ENCODE measurements at places on chromosomes 2 and 18.

GRCh38 chr2:53933329-53933728 lies 37.5 kb downstream of the PSME4 start:
- DNase-seq, result no peak

DNA sequence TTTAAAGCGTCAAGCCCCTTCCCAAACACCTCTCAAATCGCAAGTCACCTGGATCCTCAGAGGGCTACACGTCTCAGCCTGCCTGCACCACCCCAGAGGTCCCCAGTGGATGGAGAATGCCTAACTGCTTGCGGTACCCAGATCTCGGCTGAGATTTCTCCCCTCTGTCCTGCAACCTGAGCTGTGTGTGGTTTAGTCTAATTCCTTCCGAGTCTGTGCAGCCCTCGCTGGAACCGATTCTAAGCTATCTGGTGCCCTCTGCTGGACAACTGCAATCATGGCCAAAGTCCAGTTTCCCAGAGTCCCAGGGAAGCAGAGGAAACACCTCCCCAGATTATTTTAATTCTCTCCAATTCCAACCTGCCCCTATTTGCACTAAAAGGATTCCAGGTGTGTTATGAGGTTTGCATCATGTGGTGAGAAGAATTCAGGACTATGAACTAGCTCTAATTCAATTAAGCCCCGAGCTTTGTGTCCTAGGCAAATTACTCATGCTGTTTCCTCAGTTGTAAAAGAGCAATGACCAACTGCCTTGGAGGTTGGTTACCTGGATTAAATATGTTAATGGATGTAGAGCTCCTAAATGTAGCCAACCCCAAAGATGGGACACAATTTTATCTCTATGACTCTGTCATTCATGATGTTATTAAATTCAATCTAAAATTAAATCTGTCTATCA lies 276.1 kb upstream of the NCKAP5 start:
- DNase-seq, result peak; percentile 27

GRCh38 chr2:13110825-13111224 lies 394.1 kb downstream of the TRIB2 start:
- no peak for DNase-seq

DNA sequence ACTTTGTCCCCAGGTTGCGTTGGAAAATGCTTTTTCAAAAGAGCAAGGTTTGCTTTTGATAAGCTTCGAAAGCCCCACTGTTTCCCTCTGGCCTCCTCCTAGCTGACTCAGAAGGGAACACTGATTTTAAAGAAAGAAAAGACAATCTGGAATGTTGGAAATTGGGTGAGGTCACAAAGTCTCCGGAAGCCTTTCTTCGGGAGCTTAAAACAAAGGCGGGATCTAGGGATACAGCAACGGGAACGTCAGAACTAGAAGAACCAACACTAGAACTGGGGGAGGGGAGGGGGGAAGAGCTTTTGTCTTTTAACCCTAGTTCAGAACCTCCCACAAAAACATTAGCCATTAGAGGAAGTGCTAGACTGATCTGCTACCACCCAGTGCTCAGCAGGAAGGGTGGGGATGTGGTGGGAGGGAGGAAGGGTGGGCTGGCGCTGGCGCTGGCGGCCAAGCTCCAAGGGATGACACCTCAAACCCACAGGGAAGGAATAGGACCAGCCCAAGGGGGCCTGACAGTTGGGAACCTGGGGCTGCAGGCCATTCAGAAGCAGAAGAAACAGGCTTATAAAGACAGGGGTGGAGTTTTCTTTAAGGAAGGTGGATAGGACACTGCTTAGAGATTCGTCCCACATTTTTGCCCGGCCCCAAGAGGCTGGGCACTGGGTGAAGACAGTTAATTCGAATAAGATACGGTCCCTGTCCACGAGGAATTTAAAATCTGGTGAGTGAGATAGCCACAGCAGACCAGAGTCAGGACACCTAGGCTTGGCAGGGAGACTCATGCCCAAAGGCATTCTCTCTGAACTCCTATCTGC lies 1.7 kb downstream of the TMSB10 start:
- DNase-seq, result no peak

DNA sequence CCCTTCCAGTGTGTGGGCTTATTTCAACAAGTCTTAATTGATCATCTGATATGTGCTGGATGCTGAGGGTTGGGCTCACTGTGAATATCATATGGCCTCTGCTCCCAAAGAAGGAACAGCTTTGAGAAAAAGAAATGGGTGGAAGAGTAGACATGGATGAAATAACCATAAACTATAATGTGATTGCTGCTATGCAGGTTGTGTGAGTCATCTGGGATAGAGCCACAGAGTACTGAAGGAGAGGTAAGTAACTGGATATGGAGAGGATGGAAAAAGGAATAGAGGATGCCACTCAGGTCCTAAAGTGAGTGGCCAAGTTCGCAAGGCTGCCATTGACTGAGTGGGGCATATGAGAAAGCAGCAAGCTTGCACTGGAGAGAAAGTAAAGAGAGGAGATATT lies 8.7 kb upstream of the DSG2 start:
- no peak for DNase-seq

GRCh38 chr18:59990121-59990823 lies 90.5 kb downstream of the PMAIP1 start:
- DNase-seq, result no peak

DNA sequence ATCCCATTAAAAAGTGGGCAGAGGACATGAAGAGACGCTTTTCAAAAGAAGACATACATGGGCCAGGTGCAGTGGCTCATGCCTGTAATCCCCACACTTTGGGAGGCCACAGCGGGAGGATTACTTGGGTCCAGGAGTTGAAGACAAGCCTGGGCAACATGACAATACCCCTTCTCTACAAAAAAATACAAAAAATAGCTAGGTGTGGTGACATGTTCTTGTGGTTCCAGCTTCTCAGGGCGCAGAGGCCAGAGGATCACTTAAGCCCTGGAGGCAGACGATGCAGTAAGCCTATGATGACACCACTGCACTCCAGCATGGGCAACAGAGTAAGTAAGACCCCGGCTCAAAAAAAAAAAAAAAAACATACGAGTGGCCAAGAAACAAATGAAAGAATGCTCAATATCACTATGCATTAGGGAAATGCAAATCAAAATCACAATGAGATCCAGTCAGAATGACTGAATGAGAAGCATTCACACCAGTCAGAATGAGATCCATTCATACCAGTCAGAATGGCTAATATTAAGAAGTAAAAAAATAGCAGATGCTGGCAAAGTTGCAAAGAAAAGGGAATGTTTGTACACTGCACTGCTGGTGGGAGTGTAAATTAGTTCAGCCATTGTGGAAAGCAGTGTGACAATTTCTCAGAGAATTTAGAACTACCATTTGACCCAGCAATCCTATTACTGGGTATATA lies 550.2 kb upstream of the SLC39A10 start:
- no peak for DNase-seq

DNA sequence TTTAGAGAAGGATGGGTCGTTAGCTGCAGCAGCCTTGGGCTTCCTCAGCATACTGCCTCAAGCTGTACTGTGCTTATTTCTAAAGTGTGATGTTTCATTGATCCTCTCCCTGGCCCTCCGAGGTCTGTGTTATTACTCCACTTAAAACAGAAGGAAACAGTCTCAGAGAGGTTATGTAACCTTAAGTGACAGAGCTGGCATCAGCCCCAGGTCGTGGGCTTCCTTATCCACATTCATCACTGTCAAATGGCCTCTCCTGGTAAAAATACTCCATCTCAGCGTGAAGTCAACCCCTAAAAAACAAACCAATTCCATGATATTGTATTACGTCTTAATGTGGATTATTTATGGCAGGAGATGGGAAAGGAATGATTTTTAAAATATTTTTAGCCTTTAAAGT lies 153.3 kb upstream of the NOSTRIN start:
- no peak for DNase-seq

- DNase-seq, result no peak
These were observed 36.4 kb downstream of the ALPK2 start for GRCh38 chr18:58592223-58593214.

- DNase-seq, result no peak
These were observed 61.5 kb upstream of the PPM1B start for GRCh38 chr2:44107086-44107740.

DNA sequence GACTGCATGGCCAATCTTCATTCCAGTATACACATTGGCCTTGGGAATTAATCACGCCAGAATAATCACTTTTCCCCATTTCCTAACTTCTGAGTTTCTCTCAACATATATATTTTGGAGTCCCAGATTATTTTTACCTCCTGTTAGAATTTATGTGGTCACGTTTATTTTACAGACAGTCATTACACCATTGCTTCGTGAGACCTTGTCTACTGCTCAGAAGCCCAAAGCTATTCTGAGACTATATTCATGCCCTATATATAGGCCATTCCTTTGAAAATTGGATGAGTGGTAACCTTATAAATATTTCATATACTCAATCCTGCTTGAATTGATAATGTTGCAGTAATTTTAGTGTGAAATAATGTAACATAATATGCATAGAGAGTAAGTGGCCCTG lies 610.0 kb upstream of the CDH2 start:
- DNase-seq, result no peak

GRCh38 chr18:48139431-48140347 lies 209.2 kb upstream of the SMAD2 start:
- peak; percentile 88 for DNase-seq

DNA sequence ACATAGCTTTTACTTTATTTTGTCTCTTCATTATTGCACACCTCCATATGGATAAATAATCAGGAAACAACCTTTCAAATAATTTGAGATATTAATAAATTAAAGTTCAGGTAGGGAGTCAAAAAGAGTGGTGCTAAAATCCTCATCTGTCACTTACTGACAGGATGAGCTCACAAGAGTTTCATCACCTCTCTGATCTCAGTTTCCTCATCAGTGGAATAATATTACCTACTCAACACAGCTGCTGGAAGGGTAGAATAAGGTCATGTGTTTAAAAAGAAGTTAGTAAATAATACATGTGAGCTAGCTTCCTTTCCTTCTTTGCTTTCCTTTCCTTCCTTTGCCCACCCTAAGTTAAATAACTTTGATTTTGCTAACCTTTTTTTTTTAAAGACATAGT lies 61.9 kb downstream of the RDH14 start:
- DNase-seq, result no peak

DNA sequence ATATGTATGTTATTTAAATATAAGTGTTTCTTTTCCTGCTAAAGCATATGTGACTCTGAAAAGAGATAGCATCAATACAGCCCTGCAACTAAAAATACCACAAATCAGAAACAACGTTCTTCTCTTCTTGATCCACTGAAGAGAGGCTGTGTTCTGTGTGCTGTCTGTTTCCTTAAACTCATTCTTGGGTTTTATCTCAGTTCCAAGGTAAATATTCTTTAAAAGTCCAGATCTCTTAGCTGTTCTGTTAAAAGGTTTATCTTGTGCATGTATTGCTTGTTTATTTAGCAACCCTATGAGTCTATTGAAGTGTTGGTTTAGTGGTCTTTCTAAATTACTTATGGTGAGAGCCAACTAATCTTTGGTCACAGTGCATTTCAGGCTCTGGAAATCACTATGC lies 173.3 kb upstream of the NT5C1B start:
- DNase-seq, result no peak

- DNase-seq, result no peak
These were observed 118.4 kb downstream of the BMPR2 start for GRCh38 chr2:202494300-202495229.

GRCh38 chr2:6977113-6977741 lies 60.0 kb downstream of the RNF144A start:
- DNase-seq, result no peak

- no peak for DNase-seq
These were observed 1.5 kb upstream of the GMCL1 start for GRCh38 chr2:69827796-69828540.

DNA sequence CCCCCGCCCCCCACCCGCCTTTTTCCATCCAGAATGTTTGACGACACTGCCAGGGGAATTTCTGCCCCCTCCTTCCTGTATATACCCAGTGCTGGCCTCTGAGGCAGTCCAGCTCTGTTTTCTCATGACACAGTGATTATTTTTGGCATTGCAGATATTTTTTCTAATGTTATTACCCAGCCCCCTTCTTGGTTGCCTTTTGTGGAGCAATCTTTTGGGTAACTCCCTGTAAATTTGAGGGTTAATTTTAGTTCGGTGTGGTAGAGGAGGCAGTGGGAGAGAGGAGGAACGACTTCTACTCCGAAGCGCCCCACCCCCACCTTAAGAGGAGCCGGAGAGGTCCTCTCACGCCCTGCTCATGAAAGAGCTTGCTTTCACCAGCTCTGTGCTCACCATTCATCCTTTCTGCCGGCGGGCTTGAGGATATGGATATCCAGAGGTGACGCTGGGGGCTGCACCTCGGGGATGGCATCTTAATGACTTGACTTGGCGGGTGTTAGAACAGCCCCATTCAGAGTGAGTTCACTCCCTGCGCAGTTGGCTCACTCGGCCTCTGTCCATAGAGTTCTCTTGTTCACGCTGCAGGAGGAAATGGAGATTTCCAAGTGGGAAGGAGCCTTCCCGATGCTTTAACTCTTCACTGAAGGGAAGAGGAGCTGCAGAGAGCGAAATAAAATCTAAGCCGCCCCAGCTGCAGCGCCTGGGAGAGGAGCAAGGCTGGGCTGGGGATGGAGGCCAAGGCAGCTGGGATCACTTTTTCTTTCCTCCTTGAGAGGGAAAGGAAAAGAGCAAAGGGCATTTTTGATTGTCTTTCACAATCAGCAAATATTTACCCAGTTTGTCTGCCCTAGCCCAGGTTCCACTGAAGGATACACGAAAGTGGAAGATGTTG lies 38.4 kb downstream of the EPAS1 start:
- no peak for DNase-seq

DNA sequence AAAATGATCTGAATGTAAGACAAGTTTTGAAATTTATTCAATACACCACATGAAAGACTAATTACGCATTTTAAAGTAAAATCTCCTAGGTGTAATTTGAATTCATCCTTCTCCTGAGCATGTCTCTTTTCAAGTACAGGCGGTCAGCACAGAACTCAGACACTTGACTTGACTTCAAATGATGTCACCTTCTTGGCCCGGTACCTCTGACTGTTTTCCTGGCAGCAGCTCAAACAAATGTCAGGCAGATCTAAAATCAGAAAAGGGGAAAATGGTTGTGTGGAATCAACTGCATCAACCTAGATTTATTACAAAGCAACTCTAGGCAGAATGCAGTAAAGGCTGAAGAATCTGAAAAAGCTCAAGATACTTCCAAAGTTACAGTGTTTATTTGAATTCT lies 11.4 kb upstream of the PROKR1 start:
- no peak for DNase-seq

- no peak for DNase-seq
These were observed 108.1 kb upstream of the KCTD1 start for GRCh38 chr18:26656431-26656943.

GRCh38 chr2:165008730-165009315 lies 53.5 kb upstream of the SLC38A11 start:
- no peak for DNase-seq

GRCh38 chr2:18721038-18721922 lies 131.9 kb upstream of the NT5C1B start:
- no peak for DNase-seq

DNA sequence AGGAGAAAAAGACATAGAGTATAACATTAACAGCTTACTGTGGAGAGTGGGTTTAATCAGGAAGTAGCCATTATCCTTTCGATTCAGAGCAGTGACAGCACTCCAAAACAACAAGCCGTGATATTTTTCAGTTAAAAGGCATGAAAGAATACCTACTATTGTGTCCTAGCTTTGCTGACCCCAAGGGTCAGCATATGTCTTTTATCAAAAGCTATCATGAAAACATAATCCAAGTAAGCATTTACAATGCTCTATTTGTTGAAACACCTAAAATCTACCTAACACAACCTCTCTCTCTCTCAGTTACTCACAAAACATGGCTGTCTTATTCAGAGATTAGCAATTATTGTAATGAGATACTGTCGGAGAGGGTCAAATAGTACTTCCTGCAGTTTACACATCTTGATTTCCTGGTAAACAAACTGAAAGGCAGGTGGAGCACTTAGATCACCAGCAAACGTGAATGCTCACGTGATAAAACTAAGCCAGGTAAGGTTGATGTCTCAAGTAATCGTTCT lies 100.0 kb downstream of the BAZ2B start:
- peak; percentile 63 for DNase-seq
